Stimulated activated CD8-positive, alpha-beta memory T cell treated with anti-CD3 and anti-CD28 coated beads, Interleukin-4, amount 100 ng/mL, for 24 hours (primary cell): ENCODE measurements at places on chromosomes 11 and 22.

GRCh38 chr11:77073328-77074001 is 6.7 kb downstream of the CAPN5 start:
- no peak for DNase-seq

GRCh38 chr11:106031202-106031810 is 9.3 kb upstream of the MSANTD4 start:
- no peak for DNase-seq

DNA sequence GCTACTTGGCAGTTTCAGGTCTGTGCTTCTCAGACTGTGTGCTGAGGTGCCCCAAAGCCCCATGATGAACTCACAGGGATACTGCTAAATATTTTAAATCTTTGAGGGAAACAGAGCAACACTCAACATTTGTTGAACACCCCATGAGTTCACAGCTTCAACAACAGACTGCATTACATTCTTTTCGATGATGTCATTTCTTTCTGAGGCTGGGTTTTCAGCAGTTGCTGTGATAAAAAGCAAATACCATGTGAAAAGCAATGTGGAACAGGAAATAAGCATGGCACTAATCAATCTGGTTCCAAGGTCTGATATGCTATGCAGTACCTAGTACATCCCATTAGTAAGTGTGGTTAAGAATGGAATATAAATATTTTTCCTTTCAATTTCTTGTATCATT is 82.7 kb downstream of the RPL27A start:
- no peak for DNase-seq

DNA sequence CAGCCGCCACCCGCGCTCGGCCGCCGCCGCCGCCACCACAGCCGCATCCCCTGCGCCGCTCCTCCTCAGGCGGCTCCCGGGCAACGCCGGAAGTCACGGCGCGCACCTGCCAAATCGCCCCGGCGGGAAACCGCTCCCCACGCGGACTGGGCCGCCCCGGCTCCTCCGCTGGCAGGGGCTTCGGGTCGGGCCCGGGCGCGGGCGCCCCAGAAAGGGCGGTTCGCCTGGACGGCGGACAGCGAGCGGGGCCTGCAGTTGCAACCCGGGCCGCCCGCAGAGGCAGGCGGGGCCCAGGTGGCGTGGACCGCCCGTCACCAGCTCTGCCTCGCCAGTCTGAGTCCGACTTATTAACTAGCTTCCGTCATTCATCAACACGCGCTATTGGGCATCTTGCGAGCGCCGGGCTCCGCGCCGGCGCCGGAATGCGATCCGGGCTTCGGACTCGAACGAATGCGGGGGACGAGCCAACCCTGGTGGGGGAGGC is at the start of gene HIRA:
HIRA (minus strand) TSS at position 85 of the 484 bp plus-strand sequence. CDS start 257 bp downstream, outside the sequence.
- peak; percentile 82 for DNase-seq

- no peak for DNase-seq
These were observed 6.2 kb downstream of the TEAD1 start for GRCh38 chr11:12680246-12680939.

GRCh38 chr11:38718049-38718448 is 2120.0 kb upstream of the RAG2 start:
- DNase-seq, result no peak

- no peak for DNase-seq
These were observed 10.3 kb upstream of the RAC2 start for GRCh38 chr22:37254209-37254866.

DNA sequence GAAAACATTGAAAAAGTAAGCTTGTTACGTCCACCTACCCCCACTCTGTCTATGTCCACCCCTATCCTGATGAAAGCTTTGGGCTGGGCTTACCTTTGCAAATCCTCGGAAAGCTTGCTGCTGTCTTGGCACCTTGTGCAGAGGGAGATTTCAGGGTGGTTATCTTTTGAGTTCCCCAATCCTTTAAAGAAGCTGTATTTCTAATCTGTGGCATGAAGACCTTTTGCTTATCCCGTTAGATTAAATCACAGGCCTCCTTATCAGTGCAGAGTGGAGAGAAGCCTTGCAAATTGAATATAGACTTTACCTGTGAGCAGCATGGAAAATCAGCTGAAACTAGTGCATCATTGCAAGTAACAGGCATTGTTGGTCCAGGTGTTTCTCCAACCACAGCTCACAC is 580.6 kb upstream of the ANO5 start:
- no peak for DNase-seq

GRCh38 chr11:114358716-114359115 is 41.6 kb downstream of the C11orf71 start:
- DNase-seq, result no peak

DNA sequence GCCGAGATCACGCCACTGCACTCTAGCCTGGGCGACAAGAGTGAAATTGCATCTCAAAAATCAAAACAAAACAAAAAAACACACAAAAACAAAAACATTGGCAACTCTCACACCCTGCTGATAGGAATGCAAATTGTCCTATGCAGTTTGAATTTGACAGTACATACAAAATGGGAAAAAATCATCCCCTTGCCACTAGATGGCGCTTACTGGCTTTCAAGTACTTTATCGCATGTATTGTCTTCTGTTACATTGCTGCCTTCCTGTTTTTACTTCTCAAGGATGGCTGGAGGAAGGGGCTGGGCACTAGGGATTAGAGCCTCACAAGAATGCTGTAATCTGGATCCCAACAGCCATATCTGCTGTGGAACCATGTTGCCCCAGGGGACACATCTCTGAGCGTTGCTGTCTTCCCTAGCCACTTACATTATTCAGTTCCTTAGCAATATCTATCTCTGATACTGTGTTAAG is 59.4 kb upstream of the A4GALT start:
- peak; percentile 7 for DNase-seq

DNA sequence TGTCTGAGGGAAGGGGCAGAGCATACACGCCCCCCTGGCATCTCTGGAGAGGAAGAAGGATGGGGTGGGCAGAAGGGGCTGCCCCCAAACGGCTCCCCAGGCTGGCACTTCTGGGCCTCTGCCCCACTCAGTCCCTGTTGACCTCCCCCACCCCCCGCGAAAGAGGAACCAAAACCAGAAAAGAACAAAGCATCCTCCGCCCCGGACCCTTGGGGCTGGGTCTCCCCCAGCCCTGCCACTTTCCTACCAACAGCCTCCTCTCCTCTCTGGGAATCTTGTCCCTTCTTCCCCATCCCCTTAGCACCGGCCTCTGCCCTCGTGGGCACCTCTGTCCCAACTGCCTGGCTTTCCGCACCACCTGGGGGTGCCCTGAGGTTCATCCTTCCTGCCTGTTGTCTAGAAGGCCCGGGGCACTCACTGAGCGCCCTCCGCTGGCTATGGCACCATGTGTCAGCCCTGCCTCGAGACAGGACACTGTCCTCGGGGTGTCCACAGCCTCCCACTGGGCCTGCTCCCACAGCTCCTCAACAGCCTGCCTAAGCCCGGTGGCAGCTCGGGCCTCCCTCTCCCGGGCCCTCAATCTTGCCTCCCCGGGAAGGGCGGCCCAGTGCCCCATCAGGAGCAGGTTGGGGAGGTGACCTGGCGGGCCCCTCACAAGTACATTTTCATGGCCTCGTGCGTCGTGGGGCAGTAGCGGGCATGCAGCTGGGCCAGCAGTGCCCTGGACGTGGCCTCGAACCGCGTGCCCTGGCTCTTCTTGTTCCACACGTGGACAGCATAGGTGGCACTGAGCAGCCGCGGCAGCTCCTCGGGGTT is 28.2 kb downstream of the A4GALT start:
- no peak for DNase-seq

GRCh38 chr11:114416441-114416961 is 16.0 kb downstream of the RBM7 start:
- no peak for DNase-seq

DNA sequence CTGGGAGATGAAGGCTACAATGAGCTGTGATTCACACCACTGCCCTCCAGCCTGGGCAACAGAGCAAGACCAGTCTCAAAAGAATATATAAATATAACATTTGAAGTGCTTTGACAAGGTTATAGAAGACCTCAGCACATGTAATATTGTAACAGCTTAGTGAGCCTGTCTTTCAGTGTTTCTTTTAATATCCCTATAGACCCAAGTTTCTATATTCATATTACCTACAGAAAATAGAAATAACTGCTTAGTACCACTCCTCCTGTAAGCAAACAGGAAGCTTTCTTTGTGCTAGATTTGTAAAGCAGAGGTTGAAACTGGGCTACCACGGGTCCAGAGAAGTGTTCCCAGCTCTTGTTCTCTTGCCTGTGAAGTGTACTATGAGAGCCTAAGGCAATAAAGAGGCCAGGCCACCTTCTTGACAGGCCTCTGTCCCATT is 68.2 kb downstream of the PPP2R1B start:
- no peak for DNase-seq

GRCh38 chr11:15662285-15662684 is 547.6 kb downstream of the INSC start:
- no peak for DNase-seq

DNA sequence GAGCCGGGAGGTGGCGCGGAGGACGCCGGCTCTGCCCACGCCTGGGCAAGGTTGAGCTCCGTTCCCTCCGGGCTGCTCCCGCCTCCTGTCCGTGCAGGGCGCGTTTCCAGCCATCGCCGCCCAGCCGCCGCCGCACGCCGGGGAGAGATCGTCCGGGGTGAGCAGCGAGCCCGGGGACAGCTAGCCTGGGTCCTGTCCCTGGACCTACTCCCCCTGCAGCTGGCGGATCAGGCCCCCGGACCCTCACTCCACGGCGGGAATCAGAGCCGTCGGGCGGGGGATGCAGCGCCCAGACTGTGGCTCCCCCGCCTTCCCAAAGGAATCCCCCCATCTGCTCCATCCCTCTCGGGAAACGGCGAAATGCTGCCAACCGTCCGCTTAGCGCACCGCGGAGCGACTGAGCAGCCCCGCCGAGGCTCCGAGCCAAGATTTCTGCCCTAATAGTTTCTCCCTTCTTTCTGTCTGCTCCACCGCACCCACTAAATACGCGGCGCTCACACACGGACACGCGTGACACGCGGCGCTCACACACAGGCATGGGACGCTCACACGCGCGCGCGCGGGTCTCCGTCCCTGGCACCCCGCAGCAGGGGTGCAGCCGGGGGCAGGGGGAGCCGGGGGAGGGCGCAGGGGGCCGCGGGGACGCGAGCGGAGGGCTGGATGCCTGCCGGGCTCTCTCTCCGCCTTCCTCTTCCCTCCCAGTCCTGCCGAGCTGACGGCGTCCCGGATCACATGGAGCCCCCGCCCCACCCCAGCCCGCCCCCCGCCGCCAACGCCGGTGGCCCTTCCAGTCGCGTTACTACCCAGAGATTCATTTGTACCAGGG is at the start of gene KCNJ5:
KCNJ5 (plus strand) TSS at position 814 of the 826 bp plus-strand sequence. CDS start 19,918 bp downstream, outside the sequence.
- no peak for DNase-seq

DNA sequence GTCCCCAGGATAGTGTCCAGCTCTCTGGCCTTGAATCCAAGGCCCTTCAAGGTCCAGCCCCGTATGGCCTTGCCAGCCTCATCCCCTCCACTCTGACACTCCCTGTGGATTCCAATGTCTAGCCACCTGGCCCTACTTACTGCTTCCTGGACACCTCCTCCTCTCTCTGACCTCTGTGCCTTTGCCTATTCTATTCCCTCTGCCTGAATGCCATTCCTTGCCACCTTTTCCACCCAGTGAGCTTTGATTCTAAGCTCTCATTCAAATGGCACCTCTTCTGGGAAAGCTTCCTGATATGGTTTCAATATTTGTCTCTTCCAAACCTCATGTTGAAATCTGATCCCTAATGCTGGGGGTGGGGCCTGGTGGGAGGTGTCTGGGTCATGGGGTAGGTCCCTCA is 31.9 kb upstream of the TTLL12 start:
- DNase-seq, result no peak

GRCh38 chr11:78189174-78189724 is 530 bp downstream of the USP35 start:
- no peak for DNase-seq

DNA sequence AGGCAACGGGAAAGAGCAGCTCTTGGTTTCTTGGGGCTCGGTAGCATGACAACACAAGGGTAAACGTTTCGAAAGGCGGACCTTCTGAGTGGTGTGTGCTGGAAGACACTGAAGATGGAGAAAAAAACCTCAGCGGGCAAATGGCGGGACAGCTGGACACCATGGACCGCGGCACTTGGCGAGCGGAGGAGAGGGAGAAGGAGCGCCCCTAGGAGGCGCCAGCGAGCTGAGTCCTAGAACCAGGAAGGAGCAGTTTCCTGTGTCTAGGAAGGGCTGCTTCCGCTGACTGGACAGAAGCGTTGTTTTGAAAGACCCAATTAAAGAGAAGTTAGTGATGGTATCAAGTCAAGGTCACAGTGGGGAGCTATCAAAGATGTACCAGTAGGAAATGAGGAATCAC is 44.0 kb upstream of the OPCML start:
- no peak for DNase-seq

GRCh38 chr11:68117853-68118470 is 3.2 kb downstream of the CHKA start:
- DNase-seq, result no peak

DNA sequence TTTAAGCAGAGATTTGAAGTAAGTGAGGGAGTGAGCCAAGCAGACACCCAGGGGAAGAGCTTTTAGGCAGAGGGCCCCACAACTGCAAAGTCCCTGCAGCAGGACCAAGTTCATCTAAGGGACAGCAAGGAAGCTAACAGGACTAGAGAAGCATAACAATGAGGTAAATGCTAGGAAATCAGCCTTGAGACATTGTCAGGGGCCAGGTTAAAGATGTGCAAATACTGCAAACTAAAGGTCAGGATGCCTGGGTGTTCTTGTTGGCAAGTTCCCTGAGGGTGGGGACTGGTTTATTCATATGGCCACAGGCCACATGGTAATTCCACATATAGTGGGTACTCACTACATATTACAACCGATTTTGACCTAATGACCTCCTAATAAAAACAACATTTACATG is 399.2 kb upstream of the NARS2 start:
- DNase-seq, result no peak

DNA sequence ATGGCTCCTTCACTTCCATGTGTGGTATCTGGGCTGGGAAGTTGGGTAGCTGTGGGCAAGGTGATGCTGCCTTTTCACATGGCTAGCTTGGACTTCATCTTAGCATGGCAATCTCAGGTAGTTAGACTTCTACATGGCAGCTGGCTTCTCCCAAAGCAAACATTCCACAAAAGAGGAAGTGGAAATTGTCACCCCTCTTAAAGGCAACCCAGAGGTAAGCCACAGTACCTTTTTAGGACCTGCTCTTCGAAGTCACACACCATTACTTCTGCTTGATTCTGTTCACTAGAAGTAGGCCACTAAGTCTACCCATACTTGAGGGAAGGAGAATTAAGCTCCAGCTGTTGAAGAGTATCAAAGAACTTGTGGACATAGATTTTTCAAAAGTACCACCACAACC is 25.9 kb downstream of the TUG1 start:
- DNase-seq, result no peak

DNA sequence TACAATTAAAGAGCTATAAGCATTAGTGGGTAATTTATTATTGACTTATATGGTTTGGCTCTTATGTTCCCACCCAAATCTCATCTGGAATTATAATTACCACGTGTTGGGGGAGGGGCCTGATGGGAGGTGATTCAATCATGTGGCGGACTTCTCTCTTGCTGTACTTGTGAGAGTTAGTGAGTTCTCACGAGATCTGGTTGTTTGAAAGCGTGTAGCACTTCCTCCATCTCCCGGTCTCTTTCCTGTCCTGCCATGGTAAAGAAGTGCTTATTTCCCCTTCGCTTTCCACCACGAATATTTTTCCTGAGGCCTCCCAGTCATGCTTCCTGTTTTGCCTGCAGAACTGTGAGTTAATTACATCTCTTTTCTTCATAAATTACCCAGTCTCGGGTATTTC is 28.1 kb upstream of the CHORDC1 start:
- DNase-seq, result no peak
